Epithelial cell of prostate (primary cell): ENCODE measurements at places on chromosomes 6 and 20.
A peak's percentile ranks its signal among the peaks of the same experiment; 100 is the strongest.

- DNase-seq: no peak
These were observed 920.9 kb upstream of the GJE1 start for GRCh38 chr6:141211845-141212244.

DNA sequence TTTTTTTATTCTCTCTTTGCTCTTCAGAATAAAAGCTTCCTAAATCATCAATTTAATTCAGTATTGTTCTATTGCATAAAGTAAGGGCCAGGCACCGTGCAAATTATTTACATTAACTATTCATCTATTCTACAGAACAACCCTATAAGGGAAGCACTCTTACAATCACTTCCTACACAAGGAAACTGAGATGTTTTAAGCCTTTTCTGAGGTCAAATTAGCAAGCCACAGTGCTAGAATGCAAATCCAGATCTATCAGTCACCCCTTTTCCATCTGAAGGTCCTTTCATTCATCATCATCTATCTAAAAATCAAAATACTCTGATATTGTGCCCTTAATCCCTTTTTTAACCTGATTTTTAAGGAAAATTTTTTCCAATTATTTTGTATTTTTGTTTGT lies 31.2 kb downstream of the FRK start:
- no peak for DNase-seq

GRCh38 chr20:17967521-17968365 lies 851 bp downstream of the SNX5 start:
- no peak for DNase-seq

DNA sequence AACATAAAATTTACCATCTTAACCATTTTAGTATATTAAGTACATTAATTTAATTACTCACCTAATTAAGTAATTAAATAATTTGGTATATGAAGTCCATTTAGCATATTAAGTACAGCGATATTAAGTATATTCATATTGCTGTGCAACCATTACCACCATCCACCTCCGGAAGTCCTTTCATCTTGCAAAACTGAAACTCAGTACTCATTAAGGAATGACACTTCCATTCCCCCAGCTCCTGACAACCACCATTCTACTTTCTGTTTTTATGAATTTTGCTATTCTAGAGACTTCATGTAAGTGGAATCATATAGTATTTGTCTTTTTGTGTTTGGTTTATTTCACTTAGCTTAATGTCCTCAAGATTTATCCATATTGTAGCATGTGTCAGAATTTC lies 61.1 kb upstream of the GTSF1L start:
- DNase-seq: no peak

- no peak for DNase-seq
These were observed 6.8 kb downstream of the NRN1 start for GRCh38 chr6:5999688-6000608.

GRCh38 chr6:122640366-122640765 lies 30.2 kb downstream of the PKIB start:
- DNase-seq: peak; percentile 56

- no peak for DNase-seq
These were observed 15.1 kb downstream of the SRSF6 start for GRCh38 chr20:43472671-43473380.

DNA sequence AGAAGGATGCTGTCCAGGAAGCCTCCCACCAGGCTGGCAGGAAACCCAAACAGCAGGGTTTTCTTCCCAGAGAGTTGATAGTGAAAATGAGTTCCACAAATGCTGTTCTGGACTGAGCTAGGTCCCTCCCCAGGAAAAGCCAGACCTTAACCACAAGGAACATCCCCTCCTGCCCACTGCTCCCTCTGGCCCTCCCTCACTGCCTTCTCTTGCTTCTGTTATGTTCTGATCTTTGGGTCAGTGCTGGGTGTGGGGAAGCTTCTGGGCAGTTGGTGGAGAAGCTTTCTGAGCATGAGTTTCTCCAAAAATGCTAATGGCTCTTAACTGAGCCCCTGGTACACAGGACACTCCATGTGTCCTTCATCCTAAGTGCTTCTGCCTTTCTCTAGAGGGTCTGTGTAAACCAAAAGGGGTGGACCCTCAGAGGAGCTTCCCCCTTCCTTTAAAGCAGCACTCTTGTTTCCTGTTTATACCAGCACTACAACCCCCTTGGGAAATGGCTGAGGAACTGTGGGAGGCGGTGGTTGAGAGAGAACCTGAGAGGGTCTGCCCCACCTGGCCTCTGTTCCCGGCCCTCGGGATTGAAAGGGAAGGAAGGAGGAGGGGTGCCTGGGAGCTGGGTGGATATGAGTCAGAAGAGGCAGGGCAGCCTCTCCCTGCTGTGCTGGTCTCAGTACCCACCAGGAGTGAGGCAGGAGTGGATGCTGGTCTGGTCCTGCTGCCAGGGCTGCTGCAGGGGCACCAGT lies 42.0 kb downstream of the CDS2 start:
- DNase-seq: no peak

DNA sequence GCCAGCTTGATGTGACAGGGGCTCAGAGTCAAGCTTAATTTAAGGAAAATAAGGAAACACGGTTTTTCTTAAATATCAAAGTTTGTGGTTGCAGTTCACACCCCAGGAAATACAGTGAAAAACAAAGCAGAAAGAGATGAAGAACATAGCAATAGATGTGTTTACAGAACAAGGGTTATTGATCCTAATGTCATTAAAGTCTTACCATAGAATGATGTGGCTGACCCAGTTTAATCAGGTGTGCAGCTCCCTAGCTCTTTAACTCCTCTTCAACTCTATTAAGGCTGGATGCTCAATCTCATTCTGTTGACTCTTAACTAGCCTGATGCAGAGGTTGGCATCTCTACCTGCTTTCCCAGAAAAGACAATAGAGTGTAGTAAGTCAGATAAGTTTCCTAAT lies 7.5 kb upstream of the GTF3C6 start:
- DNase-seq: no peak

DNA sequence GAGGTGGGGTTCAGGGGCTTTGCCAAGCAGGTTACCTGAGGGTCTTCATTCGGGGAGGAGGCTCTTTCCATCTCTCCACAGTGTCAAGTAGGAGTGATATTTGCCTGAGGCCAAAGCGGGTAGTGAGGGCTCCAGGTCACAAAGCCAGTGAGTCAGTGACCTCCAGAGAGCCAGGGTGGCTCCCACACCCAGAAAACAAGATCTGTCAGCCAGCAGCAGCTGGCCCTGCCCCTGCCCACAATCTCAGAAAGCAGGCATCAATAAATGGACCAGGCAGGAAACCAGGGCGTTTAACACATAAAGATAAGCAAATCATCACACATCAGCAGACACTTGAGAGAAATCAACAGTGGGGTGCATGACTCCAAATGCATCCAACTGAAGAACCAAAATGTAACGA lies 250.8 kb downstream of the CDH26 start:
- no peak for DNase-seq

GRCh38 chr6:50289366-50289765 lies 239.6 kb upstream of the DEFB112 start:
- no peak for DNase-seq

- no peak for DNase-seq
These were observed 140.1 kb upstream of the SNX9 start for GRCh38 chr6:157682856-157683481.

DNA sequence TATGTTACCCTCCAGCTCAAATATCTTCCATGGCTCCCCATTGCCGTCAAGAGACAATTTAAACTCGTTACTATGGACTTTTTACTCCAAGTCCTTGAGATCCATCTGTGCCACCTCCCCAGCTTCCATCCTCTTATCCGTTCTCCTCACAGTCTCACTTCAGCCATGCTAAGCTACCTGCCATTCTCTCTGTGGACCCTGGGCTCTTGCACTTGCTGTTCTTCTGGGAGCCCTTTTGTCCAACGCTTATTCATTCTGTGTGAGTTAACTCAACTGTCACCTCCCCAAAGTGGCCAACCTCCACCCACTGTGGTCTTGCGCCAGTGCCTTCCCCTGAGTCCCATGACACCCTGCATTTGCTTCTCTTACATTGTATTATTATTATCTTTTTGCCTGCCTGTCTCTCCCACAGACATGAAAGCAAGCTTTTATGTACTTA lies 132.4 kb downstream of the BCAS1 start:
- DNase-seq: no peak

DNA sequence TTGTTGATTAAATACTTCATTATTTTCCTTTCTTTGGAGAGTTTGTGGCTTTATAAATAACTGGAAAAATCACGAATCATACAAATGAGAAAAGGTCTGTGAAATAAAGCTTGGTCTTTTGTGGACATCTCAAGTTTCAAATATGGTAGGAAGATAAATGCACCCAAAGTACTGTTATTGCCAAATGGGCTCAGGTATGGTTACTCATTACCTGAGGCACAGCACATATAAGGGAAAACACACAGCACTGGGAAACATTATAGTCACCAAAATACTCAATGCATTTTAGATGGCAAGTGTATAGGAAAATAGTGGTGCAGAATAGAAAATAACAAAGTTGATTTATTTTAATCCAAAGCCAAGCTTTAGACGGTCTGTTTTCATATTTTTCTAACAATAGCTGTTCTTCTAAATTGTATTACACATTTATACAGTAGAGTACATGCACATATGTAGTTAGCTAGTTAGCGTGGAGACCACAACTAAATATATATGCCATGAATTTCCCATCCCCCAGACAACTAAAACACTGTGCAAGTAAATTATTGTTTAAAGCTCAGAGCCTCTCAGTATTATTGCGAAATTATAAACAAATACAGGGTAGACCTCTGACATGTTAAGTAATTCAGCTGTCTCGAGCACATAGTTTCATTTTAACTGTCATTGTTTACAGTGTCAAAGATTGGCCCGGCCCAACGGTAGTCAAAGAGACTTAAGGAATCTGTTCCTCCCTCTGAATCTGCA lies 336.0 kb downstream of the SYNE1 start:
- no peak for DNase-seq

DNA sequence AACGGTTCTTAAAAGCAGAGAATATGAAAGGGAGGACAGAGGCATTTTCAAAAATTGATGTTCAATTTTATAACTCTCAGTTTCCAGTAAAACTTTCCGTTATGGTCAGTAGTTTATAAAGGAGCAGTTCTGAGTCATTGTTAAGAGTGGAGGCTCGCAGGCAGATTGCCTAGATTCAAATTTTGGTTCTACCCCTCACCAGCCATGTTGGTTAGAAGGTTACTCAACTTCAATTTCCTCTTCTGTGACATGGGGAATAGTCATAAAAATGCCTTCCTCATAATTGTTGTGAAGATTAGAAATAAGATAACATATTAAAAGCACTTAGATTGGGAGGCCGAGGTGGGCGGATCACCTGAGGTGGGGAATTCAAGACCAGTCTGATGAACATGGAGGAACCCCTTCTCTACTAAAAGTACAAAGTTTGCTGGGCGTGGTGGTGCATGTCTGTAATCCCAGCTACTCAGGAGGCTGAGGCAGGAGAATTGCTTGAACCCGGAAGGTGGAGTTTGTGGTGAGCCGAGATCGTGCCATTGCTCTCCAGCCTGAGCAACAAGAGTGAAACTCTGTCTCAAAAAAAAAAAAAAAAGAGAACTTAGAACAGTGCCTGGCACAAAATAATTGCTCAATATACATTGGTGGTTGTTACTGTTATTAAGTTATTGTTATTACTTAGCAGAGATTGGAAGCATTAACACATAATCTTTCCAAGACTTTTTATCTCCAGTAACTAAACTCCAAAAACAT lies 348.9 kb downstream of the NRN1 start:
- DNase-seq: no peak

DNA sequence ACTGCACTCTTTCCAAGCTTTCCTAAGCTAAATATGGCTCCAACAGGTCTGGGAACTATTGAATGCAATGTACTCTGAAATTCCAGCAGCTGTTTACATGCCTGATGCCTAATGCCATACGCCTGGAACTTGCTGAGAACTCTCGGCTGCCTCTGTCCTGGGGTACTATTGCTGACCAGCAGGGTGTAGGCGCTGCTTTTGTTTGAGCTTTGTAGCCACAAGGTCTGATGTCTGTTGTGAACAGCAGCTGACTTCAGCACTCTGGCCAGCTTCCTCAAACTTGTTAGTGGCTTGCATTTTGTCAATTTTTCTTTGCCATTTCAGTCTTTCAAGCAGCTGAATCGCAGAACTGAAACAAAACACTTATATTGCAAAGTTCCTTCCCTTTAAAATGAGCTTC lies 26.7 kb downstream of the SAYSD1 start:
- DNase-seq: no peak

- DNase-seq: no peak
These were observed 305.0 kb upstream of the KCNQ5 start for GRCh38 chr6:72316675-72317380.

GRCh38 chr20:23331450-23332350 lies 18.9 kb upstream of the NXT1 start:
- DNase-seq: no peak

DNA sequence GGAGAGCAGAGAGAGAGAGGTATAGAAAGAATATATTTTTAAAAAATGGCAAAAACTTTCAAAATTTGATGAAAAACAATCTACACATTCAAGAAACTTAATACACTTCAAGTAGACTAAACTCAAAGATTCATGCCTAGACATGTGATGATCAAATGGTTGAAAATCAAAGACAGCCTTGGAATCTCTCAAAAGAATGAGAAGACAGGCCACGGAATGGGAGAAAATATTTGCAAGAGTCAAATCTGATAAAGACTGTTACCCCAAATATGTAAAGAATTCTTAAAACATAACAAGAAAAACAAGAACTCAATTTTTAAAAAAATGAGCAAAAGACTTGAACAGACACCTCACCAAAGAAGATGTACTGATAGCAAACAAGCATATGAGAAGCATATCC lies 49.7 kb downstream of the THEMIS start:
- no peak for DNase-seq

DNA sequence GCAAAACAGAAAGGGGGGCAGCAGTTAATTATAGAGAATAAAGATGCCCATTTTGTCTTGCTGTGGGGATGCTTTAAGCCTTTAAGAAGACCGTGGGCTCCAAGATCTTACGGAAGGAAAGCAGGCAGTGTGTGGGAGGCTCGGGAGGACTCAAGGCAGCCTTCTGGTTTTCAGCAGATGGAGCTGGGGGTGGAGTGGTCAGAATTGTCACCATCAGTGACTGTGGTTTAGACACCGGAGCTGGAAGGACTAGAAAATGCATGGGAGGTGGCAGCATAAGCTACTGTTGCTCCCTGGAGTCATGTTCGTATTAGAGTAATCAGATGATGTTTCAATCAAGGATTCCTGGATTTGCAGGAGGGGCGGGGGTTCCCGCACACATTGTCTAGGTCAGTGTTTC lies 3.7 kb downstream of the PHACTR1 start:
- DNase-seq: no peak

DNA sequence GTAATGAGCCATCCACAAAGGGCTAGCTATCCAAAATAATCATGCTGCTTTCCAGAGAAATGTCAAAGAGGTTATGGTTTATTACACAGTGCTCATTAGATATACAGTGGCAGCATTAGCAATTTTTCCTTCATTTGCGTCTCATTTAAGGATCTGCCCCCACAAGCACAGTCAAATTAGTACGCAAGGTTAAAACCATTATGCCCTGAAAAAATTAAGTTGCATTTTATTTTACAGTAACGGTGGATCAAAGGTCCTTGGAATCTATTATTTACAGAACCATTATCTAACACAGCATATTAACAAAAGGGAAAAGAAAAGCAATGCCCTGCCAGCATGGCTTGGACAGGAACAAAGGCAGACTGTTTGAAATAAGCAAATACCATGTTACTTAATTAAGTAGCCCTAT lies 144.8 kb downstream of the PDSS2 start:
- DNase-seq: no peak
